C1 segment of cervical spinal cord (tissue), 14 donors: ENCODE measurements at places on chromosomes 6 and 20.

- DNase-seq = no peak
Measured at GRCh38 chr6:149567945-149568585, 1.9 kb downstream of the GINM1 start.

- no peak for DNase-seq
Measured at GRCh38 chr20:24816431-24816830, 132.6 kb upstream of the CST7 start.

DNA sequence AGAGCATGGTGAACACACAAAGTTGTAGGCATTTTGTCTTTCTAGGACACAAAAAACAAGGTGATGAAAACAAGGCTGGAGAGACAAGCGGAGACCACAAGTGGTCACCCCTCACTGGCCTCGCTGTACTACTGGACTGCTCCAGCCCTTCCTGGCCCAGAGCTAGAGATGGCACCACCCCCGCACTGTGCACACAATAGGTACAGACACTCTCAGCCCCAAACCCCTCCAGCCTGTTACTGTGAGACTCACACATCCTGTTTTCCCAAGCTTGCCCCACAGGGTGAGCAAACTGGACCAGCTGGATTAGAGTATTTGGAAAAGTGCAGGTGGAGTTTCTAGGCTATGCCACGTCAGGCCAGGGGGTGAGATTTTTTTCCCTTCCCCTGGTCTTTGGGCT is 8.4 kb upstream of the ZSWIM1 start:
- no peak for DNase-seq

DNA sequence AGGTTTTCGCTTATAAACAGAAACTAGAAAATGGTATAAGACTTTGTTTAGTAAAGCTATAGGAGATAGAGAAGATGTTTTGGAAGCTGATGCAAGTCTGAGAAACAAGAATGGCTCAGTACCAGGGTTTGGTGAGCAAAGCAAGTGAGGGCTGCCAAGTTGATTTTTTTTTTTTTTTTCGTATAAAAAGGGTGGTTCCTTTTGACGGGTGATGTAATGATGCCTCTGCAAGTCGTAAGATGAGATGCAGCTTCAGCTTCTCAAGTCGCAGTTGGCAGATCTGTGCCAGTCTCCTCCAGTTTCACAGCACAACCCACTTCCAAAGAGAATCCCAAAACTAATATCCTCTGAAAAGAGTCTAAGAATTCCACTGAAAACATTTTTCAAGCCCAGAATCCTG is 252.8 kb upstream of the CDH4 start:
- DNase-seq = no peak

GRCh38 chr6:47303861-47304260 is 5.8 kb downstream of the TNFRSF21 start:
- DNase-seq = no peak

DNA sequence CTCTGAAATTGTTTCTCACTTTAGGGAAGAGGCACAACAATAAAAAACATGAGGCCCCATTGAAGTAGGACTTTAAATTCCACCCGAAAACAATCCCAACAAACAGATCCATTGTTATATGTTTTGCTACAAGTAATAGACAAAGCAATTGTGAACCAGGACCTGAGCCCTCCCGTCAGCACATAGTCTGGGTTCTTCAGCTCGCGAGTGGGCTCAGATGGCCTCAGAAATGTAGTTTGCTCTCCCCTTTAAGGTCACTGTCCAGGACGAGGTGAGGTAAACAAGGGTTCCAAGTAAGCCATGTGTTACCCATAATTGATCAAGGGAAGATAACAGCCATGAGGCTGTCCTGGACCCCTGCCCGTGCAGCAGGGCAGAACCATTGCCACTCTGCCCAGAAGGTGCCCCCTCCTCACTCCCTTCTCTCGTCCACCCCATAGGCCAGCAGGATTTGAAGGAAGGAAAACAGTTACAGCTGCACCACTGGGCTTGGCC is 160.1 kb upstream of the QKI start:
- DNase-seq = peak; percentile 51

- no peak for DNase-seq
Measured at GRCh38 chr6:145258122-145258521, 477.2 kb downstream of the EPM2A start.

DNA sequence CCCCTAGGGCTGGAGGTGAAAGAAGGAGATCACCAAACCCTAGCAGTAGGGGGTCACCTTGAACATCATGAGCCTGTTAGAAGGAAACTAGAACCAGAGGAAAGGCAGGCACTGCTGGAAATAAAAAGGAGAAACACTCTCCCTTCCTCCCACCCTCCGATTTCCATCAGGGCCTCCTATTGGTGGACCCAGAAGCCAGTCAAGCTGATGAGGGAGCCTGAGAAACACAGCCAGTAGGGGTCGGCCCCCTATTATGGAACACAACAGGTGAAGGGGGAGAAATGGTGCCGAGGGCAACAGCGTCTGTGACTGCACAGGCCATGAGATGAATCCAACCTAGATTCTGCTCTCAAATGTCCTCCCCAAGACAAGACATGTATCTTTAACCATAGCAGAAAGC is 156.1 kb upstream of the LRFN2 start:
- no peak for DNase-seq

- DNase-seq = peak; percentile 5
Measured at GRCh38 chr6:43608310-43608763, 20.7 kb downstream of the GTPBP2 start.

GRCh38 chr6:98840996-98841513 is 6.7 kb downstream of the POU3F2 start:
- no peak for DNase-seq

DNA sequence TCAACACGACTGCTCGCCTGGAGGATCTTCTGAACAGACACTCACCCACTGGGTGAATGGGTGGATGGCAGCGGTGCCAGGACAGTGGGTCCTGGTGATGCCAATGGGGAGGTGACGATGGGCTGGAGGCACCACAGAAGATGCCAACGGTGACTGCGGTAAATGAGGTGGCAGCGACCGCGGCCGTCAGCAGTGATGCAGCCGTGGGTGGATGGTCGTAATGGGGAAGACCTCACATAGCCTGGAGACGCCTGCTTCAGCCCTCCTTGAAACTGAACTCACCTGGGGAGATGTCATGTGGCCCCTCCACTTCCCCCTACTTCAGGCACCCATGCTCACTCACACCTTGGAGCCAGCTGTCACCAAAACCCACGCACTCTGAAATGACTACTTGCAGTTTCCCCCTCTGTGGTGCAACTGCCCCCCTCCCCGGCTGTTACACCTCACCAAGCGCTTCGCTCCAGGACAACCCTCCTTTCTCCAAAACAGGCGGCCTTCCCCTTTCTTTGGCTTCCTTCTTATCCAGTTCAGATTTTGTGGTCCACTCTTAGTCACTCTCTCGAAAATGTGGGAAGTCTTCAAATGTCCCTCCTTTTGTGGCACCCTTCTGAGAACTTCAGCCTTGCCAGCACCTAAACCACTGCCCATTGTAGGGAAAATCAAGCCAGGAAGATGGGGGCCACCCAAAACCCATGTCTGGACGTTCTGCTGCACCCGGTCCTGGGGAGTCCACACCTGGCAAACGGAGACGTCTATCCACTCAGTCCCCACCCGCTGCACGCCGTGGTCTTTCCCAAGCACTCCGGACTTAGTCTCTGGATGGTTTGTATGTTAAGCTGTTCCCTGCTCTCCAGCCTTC is 10.4 kb upstream of the ABHD16B start:
- no peak for DNase-seq

DNA sequence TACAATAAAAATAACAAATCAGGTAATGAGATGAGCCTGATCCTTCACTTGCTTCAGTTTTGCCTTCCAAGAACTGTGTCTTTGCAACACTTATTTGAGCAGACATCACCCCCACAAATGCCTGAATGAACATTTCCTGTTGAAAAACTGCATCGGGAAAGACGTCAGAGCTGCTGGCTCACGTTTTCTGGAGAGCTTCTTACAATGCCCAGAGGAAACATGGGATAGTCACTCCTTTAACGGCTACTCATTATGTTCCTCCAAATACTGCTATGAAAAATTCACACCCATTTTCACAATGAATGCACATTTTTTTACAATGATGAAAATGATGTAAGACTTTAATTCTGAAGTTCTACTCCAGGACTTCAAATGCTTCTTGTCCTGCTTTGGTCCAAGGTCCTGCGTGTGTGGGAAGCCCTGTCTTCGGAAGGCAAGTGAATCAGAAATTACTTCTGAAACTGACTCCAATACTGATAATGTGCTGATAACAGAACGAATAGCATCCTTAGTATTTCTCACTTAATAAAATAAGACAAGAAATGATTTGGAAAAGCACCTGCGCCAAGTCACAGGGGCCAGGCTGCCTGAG is 238.0 kb downstream of the ANKRD60 start:
- no peak for DNase-seq
